ENCODE measurements at places on chromosomes 3 and 15.

- DNase-seq: no peak
Observed at GRCh38 chr3:145272684-145273083, 888.3 kb downstream of the PLOD2 start.

GRCh38 chr3:60877188-60877587 lies 374.1 kb downstream of the FHIT start:
- DNase-seq: no peak

DNA sequence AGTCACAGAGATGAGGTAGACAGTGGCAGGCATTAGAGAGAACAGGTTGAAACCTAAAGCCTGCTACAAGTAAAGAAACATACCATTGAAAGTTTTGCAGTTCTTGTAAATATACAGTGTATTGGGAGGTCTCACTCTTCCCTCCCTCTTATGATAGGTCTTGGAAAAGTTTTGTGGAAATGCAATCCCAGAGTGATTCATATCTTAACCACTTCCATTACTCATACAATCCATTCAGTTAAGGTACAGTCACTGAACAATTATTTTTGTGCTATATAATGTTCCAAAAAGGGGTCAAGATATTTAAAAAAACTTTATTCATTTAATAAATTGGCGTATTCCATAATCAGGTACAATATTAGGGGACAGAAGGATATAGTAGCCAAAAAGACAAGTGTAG lies 737.7 kb upstream of the ALCAM start:
- no peak for DNase-seq

- DNase-seq: no peak
Observed at GRCh38 chr3:46299608-46300460, 54.1 kb upstream of the CCR2 start.

- no peak for DNase-seq
Observed at GRCh38 chr3:142787719-142788118, 63.9 kb downstream of the TRPC1 start.

DNA sequence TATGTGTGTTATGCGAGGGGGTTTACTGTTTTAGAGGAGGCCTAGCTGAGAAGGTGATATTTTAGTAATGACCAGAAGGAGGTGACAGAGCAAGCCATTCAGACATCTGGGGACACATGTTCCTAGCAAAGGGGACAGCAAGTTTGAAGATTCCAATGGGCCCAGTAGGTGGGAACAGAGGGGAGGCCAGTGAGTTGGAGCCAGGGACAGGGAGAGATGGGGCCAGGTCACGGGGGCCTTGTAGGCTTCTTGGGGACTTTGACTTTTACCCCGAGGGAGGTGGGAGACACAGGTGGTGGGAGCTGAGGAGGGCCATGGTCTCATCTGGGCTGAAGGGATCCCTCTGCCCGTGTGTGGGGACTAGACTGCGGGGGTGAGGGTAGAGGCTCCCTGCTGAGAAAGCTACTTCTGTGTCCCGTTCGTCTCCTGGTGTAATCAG lies 72.5 kb downstream of the MGLL start:
- no peak for DNase-seq

GRCh38 chr3:175308097-175308496 lies 449.0 kb downstream of the NAALADL2 start:
- DNase-seq: no peak
